ENCODE measurements at places on chromosomes 3 and 15. TPM values are rescaled to one million over a fixed set of nuclear protein-coding genes. Genes with fewer than 3 reads are reported as not detected.

Gene ATP13A5
- total RNA-seq, result not detected

Gene RAB6B
- total RNA-seq, result 0.32 TPM

Gene TMEM207
- not detected for total RNA-seq

Gene RYK
- total RNA-seq, result 54.3 TPM

Gene CHRM5
- total RNA-seq, result 0.06 TPM

Gene ARHGAP31
- 7.7 TPM for total RNA-seq

Gene SLC7A14
- 0.34 TPM for total RNA-seq

Gene TPRG1
- 0.19 TPM for total RNA-seq

Gene GP5
- total RNA-seq, result 0.06 TPM

Gene CDCP1
- total RNA-seq, result 23.0 TPM

Gene LSMEM2
- not detected for total RNA-seq

Gene FBN1
- 109 TPM for total RNA-seq

Gene CNTN3
- total RNA-seq, result not detected

Gene GABRG3
- not detected for total RNA-seq

Gene FANCD2OS
- not detected for total RNA-seq

Gene PLA2G4D
- not detected for total RNA-seq

Gene FNDC3B
- total RNA-seq, result 38.6 TPM

Gene TGM4
- total RNA-seq, result 0.06 TPM

Gene APOD
- total RNA-seq, result 2.8 TPM

Gene CFAP91
- 0.19 TPM for total RNA-seq

Gene ERC2
- not detected for total RNA-seq

Gene ZIC4
- total RNA-seq, result 3.4 TPM

Gene LRRC31
- total RNA-seq, result not detected

Gene CRELD1
- 10.4 TPM for total RNA-seq

Gene FBXL22
- total RNA-seq, result 0.23 TPM

Gene IMP3
- total RNA-seq, result 155 TPM

Gene TRH
- total RNA-seq, result not detected

Gene RABL3
- total RNA-seq, result 31.1 TPM

Gene FILIP1L
- total RNA-seq, result 2.2 TPM

Gene VPS39
- 31.1 TPM for total RNA-seq

Gene IGSF10
- 0.32 TPM for total RNA-seq
